ENCODE measurements at places on chromosomes 7 and 10.

DNA sequence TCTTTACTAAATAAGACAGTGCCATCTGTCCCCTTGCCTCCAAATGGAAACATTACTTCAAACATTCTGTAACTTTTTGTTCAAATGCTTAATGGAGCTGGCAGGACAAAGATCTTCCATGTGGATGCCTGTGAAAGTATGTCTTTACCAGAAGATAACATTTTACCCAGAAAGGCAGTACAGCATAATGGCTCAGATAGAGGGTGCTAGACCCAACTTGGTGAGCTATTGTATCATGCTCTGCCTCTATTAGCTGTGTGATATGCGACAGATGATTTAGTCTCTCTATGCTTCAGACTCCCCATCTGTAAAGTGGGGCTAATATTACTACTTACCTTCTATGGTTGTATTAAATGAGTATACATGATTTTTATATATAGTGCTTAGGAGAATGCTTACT, 8.8 kb upstream of the SMKR1 start:
- no peak for DNase-seq

DNA sequence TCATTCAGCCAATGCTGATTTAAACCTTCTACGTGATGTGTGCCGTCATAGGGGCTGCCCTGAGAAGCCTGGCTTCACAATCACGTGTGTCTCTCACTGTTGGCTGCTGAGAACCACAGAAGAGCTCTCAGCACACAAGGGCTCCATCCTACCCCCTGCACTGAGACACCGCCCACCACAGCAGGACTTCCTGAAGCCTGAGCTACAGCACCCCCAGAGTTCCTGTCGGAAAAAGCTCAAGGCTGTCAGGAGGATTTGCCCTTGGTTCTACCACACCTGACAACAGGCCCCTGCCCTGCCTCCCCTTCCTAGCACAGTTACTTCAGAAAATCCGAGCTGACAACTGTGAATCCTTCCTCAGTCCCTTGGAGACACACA, 191.9 kb downstream of the MAD1L1 start:
- no peak for DNase-seq

GRCh38 chr7:142887282-142888015, 1.9 kb upstream of the TRPV6 start:
- no peak for DNase-seq

DNA sequence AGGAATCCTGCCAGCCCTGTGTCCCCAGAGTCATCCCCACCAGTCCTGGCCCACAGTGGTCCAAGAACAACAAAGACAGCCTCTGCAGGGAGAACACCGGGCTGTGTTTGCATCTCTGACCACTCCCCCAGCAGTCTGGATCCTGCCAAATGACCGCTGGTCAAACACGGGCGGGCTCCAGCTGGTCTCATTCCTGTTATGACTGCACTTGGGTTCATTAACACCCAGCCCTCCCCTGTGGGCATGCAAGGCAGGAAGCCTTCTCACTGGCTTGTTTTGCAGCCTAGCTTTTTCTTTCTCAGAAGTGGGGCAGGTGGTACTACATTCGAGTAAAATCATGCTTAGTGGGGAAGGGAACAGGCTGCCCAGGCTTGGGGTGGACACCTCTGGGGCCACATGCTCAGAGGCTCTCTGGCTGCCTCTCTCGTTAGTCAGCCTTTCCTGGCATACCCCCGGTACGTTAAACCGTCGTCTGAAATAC, 190.0 kb downstream of the PLXNA4 start:
- DNase-seq = peak; percentile 21

- no peak for DNase-seq
Observed at GRCh38 chr7:86479144-86479543, 164.6 kb upstream of the GRM3 start.

- no peak for DNase-seq
Observed at GRCh38 chr7:96388620-96389383, 66.9 kb upstream of the SLC25A13 start.

- DNase-seq = no peak
Observed at GRCh38 chr10:123678376-123678775, 12.2 kb downstream of the GPR26 start.

GRCh38 chr10:133258818-133259601, 17.7 kb downstream of the ADAM8 start:
- DNase-seq = no peak

DNA sequence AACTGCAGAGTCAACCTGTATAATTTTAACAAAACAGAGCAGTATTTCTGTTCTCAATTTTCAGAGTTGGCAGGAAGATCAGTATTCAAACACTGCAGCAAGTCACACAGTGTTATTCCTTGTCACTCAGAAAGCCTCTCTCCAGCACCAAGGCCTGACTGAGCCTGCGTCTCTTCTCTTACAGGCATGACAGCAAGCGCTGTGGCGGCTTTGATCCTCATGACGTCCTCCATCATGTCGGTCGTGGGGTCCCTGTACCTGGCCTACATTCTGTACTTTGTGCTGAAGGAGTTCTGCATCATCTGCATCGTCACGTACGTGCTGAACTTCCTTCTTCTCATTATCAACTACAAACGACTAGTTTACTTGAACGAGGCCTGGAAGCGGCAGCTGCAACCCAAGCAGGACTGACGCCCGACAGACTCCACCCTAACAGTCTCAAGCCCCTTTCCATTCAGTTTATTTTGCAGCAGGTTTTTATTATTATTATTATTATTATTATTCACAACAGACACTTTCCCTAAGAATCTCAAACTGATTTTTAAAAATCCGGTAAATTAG, 28.0 kb downstream of the GUSB start:
- no peak for DNase-seq

- DNase-seq = no peak
Observed at GRCh38 chr10:86077271-86077670, 289.3 kb downstream of the GRID1 start.

GRCh38 chr10:113069595-113069994, 119.5 kb downstream of the TCF7L2 start:
- DNase-seq = no peak

DNA sequence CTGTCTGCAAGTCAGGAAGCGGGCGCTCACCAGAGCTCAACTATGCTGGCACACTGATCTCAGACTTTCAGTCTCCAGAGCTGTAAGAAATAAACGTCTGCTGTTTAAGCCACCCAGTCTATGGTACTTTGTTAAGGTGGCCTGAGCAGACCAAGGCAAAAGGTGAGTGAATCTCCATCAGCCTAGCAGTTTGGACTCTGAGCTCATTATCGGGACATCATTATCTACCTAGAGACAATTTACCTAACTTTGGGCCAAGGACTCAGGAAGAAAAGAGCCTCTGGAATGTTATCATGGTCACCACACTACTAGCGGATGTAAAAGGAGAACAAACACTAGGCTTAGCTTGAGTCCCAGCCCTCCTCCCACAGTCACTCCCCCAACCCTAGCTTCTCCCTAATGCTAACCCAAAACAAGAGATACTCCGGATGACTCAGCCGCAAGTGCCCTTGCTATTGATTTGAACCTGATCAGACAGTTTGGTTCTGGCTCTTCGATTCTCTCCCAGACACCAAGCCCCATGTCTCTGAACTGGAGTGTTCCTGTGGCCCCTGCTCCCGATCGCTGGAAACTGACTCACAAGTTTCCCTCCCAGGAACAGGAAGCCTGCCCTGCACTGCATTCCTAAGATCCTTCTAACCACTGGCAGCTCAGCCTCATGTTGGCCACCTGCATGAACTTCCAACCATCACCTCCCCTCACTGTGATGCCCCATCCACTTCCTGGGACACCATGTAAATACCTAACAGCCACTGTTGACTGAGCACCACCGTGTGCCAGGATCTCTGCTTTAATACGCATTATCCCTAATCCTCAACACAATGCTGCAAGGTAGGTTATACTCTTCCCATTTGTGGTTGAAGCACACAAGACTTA, 34.5 kb downstream of the CREB3L2 start:
- no peak for DNase-seq

DNA sequence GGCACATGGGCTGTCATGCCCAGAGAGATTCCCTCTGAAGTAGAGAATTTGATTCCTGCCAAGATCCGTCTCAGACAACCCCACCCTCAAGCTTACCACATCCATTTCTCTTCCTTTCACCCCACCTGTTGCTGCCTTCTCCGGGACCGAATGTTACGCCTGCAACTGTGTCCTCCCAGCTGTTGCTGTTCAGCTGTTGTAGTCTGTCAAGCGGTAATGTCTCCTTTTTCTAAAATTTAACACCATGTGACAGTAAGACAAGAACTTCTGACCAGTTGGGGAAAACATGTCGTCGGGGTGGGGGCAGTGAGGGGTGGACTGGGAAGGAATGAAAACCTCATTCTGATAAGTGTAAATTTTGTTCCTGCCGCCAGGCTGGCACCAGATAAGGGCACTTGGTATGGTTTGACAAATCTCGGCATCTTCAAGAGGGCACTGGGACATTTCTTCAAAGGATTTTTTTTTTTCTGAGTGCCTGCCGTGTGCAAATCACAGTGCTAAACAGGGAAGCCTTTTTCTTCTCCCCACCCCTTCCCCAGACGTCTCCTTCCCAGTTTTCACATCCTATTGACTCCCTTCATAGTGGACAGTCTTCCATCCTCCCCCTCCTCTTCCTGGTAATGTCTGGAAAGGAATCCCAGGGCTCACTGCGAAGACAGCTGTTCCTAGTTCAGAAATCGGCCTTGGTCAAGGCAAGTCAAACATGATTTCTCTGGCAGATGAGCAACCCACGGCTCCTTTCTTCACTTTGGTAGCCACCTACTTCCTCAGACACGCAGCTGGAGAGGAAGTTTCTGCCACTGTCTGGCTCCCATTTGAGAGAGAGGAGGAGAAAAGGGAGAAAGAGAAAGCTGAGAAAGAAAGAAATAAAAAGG, 5.0 kb upstream of the CELF2 start:
- DNase-seq = no peak

DNA sequence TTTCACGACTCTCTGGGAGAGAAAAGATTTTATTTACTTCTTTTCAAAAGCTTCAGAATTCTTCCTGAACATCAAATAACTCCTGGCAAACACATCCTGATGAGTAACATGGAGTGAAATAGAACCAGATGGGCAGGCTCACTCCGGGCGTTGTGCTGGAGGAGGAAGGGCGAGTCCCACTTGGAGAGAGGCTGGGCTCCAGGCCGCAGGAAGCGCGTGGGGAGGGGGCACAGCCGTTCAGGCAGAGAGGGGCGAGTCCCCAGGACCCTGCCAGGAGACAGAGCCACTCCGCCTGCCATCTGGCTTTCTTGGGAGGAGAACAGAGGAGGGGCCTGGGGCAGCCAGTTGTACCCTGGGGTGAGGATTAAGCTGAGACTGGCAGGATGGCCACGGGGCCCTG, 265.9 kb upstream of the ZMIZ1 start:
- DNase-seq = no peak

GRCh38 chr7:150451097-150451793, 815 bp downstream of the GIMAP8 start:
- DNase-seq = peak; percentile 50

- no peak for DNase-seq
Observed at GRCh38 chr7:157097569-157097968, 41.2 kb upstream of the UBE3C start.

- DNase-seq = no peak
Observed at GRCh38 chr10:131975003-131975402, 6.7 kb downstream of the BNIP3 start.

DNA sequence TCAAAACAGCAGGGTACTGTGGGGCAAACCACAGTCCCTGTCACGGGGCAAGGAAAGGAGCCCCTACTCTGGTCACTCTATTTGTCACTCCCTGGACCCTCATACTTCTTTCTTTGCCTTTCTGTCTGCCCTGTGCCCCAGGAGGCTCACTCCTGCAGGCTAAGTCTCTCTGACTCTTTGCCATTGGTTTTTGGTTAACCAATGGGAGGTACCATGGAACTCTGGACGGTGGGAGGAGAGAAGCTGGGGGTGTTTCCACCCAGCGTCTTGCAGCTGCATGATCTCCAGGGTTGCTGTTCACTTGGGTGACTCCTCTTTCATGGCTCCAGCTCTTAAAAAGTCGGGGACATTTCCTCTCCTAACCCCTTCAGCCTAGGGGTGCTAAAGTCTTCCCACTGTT, 15.4 kb upstream of the EIF5AL1 start:
- DNase-seq = no peak

- no peak for DNase-seq
Observed at GRCh38 chr7:128076796-128077271, 45.6 kb upstream of the LRRC4 start.

GRCh38 chr7:43766564-43766963, 8.1 kb downstream of the BLVRA start:
- DNase-seq = no peak

- no peak for DNase-seq
Observed at GRCh38 chr10:124525751-124526600, 64.4 kb downstream of the LHPP start.

- DNase-seq = no peak
Observed at GRCh38 chr10:123807444-123808035, 84.1 kb downstream of the CPXM2 start.

GRCh38 chr7:32047075-32047474, 23.1 kb downstream of the PDE1C start:
- DNase-seq = no peak

DNA sequence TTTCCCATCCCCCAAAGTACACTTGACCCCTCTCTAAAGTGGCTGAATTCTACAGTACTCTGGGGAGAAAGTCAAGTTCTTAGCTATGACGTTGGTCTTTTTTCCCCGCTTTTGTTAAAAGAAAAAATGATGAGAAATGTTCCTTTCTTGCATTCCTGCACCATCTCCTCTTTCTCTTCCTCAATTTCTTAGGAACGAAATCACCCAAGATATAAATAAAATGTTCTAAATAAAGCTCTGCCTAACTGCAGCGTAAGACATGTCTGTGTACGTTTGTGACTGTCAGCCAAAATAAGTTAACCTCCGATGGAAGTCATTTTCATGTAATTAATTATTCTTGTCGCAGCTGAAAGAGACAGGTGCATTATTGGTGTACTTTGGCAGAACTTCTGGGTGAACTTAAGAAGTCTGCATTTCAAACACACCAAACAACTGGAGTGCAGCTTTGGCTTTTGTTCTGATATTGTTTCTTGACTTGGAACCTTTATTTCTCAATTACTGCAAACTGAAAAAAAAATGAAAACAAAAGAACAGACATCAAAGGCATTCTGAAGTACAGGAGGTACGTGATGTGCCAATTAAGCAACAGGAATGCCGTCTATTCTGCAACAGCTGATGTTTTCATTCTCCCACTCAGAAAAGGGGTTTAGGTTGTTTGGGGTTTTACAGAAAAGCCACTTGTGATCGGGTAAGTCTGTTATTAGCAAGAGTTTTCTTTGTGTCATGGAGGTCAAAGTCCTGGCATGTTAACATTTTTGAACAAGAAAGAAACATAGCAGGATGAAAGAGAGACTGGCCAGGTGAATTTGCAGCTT, 82.4 kb upstream of the SDK1 start:
- DNase-seq = no peak

DNA sequence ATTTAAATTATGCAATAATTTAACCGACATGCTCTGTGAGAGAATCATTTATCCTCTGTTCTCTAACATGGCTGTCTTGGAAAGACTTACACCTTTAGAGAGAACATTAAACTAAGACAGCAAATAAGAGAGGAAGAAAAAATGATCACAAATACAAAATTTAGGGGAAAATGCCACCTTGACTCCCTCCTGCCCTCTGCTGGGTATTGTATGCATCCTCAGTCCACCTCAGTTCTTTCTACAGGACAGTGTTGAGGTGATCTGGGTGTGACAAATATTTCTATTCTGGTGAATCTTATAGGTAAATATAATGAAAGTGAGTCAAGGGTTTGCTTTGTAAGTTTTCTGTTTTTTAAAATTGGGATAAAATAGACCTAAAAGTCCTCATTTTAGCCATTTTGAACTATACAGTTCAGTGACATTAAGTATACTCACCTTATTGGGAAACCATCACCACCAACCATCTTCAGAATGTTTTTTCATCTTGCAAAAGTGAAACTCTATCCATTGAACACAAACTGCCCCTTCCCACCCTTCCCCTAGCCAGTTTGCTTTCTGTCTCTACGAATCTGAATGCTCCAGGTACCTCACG, 61.5 kb upstream of the ELMO1 start:
- no peak for DNase-seq

All from nephron progenitor cell (in vitro differentiated cells).